ENCODE measurements at places on chromosomes 6 and 20.

GRCh38 chr6:36752886-36753506 is 55.4 kb downstream of the RAB44 start:
- H3K4me3 ChIP-seq = no peak overlapping the region
- no peaks in the 10 kb centered on the region for H3K27me3 ChIP-seq
- H3K36me3 ChIP-seq = peaks cover 5% of the 10 kb centered on the region
- H3K27ac ChIP-seq = peak overlapping the region; percentile 83
- no peak for DNase-seq

DNA sequence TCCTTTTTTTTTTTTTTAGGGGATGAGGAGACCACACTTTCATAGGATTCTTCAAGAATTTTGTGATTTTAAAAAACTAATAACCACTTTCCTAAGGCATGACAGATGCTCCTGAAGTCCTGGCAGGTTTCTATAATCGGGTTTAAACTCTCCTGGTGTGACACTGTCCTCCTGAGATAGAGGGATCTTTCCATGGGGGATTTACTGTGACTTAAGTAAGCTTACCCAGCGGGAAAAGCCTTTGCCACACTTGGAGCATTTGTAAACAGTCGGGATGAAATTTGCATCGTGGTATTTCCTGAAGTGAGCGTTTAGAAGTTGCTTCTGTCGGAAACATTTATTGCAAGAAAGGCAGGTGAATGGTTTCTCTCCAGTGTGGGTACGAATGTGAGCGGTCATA is 16.6 kb downstream of the CTCFL start:
- H3K27ac ChIP-seq = no peak overlapping the region
- no peaks in the 10 kb centered on the region for H3K4me1 ChIP-seq

DNA sequence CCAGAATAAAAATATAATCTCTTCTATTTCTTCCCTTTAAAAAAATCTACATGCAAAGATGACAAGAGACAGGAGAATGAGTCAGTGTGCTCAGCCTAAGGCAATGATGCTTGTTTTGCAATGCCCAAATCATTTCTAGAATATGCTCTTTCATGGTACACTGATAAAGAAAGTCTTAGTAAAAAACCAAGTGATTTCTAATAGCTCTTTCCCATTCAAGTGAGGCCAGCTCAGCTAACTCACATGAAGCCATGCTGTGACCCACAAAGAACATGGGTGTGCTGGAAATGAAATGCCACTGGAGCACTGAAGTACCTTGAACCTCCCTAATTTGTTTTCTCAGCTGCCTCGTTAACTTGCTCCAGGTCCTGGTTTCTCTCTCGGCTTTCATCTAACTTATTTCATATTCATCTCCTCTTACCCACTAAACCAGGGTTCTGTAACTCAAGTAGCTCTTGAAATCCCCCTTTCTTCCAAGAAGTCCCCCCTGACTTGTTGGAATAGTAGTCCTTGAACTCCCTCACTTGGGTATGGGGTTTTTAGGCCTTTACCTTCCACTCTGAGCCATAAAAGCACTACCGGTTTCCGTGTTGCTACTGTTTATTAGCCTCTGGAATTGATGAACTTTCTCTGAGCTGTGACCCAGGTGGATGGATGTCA is 92.7 kb downstream of the IRF4 start:
- H3K4me1 ChIP-seq = peaks cover 51% of the 10 kb centered on the region
- peaks cover 55% of the 10 kb centered on the region for H3K36me3 ChIP-seq
- H3K27ac ChIP-seq = no peak overlapping the region
- H3K4me3 ChIP-seq = no peak overlapping the region

DNA sequence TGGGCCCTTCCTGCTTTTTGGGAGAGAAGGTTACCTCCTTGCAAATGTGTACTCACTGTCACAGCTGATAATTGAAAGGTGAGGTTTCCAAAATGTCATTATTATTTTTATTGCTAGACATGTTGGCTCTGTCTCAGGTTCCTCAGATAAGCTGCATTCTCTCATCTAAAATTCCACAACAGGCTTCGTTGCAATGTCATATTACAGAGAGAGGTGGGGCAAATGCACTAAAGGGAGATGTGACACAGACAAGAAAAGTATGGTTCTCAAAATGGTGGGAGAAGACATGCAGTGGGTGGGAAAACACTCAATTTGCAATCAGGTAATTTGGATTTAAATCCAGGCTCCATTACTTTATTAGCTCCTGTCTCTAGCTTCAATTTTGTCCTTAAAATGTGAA is 256.4 kb upstream of the POU3F2 start:
- no peaks in the 10 kb centered on the region for H3K4me1 ChIP-seq
- H3K27ac ChIP-seq = no peak overlapping the region
- H3K27me3 ChIP-seq = no peaks in the 10 kb centered on the region
- no peaks in the 10 kb centered on the region for H3K36me3 ChIP-seq

DNA sequence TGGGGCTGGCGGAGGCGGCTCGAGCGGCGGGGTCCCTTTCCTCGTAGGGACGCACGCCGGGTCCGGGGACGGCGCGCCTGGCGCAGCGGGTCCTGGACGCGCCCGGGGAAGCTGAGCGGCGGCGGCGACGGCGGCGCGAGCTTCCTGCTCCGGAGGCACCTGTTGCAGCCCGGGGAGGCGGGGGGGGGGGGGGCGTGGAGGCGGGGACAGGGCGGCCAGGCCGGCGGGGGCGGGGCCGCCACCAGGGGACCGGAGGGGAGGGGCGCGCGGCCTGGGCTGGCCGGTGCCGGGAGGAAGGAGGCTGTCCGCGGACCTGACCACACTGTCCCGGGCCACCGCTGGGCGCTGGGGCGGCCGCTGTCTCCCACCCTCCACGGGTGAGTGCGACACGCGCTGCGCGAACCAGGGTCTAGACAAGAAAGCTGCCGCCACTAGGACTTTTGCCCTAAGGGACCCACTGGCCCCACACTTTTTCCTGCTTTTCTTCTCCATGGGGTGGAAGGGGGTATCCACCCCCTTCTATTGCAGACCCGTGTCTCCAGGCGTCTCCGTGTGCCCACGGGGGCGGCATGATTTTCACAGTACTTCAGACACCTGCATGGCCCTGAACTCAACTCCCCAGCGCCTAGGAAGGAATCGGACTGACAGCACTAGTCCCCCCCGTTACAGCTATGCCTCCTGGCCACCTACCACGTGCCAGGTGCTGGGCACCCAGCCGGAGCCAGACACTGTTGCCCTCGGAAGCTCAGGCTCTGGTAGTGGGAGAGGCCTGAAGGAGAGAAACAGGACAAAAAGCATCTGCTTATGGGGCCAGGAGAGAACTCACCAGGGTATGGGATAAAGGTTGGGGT is at the start of gene NFATC2:
NFATC2 (minus strand) TSS at position 149 of the 851 bp plus-strand sequence. CDS start 220 bp downstream, outside the sequence.
- H3K36me3 ChIP-seq = peaks cover 34% of the 10 kb centered on the region
- H3K4me1 ChIP-seq = peaks cover 42% of the 10 kb centered on the region
- H3K27me3 ChIP-seq = peaks cover 23% of the 10 kb centered on the region
- H3K4me3 ChIP-seq = peak within 1 kb of the TSS; percentile 93
- peak; percentile 61 for DNase-seq

Data from activated CD8-positive, alpha-beta T cell treated with anti-CD3 and anti-CD28 coated beads, Interleukin-2, amount 10 ng/mL, durations not matched to agents 7 days and 5 days (primary cell).